ENCODE measurements at places on chromosomes 1 and 21.

GRCh38 chr1:10074852-10075730 lies 42.3 kb downstream of the UBE4B start:
- DNase-seq, result no peak

- DNase-seq, result peak; percentile 69
Observed at GRCh38 chr1:234836045-234836681, 226.2 kb upstream of the IRF2BP2 start.

GRCh38 chr1:62926681-62927252 lies 142.8 kb downstream of the ATG4C start:
- no peak for DNase-seq

DNA sequence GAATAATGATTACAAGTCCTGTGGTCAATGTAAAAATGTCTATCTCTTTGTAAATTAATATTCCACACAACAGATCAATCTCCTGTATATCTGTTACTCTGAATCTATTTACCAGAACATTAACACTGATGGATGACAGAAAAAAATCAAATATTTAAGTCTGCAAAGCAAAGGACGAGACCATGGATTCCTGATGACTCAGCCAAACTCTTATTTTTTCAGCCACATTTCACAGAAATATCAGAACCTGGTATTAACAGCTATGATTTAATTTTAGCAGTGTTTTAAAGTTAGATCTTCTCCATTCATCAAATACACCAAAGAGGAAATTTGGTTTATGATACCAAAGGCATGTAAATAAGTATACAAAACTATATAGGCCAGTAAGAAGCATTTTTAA lies 46.1 kb downstream of the FAF1 start:
- no peak for DNase-seq

DNA sequence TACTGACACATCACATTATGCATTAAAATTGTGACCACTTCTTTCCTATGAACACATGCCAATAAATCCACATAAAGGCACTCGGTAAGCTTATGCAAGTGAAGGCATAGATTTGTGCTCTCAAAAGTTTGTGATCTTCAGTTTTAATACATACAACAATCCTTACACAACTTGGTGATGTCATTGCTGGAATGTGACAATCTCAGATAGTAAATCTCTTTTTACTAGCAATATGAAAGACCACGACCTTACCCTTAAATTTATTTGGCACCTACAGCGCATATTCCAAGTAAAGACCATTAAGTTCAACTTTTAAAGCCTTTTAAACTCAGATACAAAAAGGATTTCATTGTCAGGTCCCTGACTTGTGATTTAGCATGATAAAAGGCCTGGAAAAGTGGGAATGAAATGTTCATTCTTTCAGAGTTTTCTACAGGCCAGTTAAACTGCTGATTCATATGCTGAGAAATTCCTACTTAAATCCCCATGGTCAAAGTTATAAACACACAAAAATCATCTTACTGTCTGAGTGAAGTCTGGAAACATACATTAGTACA lies 157.4 kb downstream of the SIPA1L2 start:
- no peak for DNase-seq

GRCh38 chr1:85461216-85461918 lies 3.6 kb downstream of the DDAH1 start:
- DNase-seq, result no peak

DNA sequence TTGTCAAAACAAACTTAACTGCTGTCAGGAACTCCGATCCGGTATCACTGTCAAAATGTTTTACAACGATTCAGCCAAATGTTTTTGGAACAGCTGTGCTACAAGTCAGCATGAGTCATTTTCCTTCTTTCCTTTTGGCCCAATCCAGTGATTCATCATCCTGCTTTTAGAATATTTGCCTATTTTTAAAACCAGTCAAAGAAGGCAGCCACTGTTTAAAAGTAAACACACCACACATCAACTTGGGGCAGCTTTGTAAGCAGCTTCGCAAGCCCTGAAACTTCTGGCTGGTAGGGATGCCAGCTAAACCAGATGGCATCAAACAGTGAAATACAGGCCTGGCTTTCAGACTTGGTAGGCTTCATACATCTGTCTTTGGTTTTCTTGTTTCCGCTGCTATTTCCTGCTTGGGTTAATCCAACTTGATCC lies 14.9 kb downstream of the MAP3K7CL start:
- peak; percentile 76 for DNase-seq

GRCh38 chr1:117366177-117367045 lies 838 bp upstream of the MAN1A2 start:
- DNase-seq, result peak; percentile 88

- DNase-seq, result peak; percentile 54
Observed at GRCh38 chr1:8875216-8875861, 3.1 kb downstream of the ENO1 start.

DNA sequence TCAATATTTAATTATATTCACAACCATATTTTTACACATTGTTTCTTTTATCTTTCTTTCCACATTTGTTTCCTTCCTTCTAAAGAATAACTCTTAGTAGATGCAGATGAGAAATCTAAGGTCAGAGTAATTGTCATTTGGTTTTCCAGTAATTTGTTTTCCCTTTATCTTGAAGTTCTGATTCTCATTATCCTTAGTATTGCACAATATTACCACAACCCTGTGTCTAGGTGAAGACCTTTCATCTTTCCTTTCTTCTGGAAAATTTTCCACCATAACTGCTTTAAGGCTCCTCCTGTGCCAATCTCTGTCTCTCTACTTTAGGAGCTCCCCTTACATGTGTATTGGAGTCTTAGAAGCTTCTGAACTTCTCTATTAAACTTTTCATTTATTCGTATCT lies 209.0 kb downstream of the DPYD start:
- no peak for DNase-seq

- no peak for DNase-seq
Observed at GRCh38 chr1:219177363-219177762, 3.7 kb downstream of the LYPLAL1 start.

- DNase-seq, result no peak
Observed at GRCh38 chr1:34901919-34902318, 27.5 kb downstream of the DLGAP3 start.

DNA sequence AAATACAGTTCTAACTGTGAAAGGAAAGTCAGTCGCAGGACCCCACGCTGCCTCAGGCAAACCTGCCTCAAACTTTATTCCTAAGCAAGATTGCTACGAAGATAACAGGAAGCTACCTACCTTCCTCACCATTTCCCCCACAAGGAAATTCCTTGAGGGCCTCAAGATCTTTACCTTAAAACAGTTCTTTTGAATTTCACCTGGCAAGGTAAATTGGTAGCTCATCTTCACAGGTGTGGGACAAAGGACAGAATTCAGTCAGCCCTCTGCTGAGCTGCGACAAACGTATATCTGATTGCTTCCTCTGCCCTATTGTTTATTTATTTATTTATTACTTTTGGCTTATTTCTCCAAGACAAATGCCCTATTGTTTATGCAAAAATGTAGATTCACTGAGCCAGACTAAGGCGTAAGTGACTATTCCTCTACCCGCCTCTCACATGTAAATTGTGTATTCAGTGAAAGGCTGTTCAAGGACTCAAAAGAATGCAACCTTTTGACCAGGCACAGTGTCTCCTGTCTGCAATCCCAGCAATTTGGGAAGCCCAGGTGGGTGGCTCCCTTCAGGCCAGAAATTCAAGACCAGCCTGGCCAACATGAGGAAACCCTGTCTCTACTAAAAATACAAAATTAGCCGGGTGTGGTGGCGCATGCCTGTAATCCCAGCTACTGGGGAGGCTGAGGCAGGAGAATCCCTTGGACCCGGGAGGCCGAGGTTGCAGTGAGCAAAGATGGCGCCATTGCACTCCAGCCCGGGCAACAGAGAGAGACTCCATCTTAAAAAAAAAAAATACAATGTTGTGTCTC lies 17.3 kb upstream of the PKNOX1 start:
- DNase-seq, result no peak

DNA sequence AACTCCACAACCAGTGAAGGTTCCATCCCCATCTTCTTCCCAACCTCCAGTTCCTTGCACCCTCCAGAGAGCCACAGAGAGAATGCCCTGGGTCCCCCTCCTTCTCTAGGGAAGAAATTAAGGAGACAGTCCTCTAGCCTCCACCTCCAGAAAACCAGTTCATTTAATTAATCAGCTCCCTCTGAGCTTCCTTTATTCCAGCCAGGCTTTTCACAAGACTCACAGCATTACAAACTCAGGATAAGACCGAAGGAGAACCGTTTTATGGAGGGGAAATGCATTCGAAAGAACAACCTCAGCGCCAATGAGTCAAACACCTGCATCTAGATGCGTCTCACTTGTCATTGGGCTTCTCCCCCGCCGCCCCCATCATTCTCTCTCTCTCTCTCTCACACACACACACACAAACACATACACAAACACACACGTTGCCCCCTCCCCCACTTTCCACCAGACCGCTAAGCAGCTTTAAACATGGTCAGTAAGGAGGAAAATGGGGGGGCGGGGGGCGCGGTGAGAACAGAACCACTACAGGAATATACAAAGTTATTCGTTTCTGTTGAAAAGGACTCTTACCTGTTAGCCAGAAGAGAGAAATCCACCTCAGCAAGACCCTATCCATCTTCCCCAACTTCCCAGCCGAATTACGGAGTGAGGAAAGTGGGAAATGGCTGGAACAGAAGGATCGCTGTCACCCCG lies 544 bp downstream of the ILDR2 start:
- DNase-seq, result peak; percentile 8

- DNase-seq, result no peak
Observed at GRCh38 chr1:39758556-39759435, 12.4 kb downstream of the OXCT2 start.

GRCh38 chr1:75482951-75483350 lies 128.0 kb downstream of the SLC44A5 start:
- no peak for DNase-seq

DNA sequence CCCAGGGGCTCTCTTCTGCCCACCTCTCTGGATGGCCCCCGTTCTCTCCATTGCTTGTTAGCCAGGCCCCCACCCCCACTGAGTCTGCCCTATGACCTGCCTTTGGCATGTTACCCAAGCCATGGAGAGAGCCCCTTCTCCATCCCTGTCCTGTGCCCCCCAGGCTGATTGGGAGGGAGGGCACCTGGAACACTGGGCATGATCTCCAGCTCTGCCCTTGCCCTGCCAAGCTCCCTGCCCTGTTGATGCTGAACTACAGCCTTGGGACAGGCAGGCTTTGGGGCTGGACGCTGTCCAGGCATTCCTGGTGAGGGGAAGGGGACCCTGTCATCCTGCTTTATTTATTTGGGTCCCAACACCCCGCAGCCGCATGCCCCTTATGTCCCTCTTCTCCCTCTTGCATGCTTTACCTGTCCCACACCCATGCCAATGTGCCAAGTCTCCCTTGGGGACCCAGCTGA lies 10.7 kb downstream of the TRIM46 start:
- DNase-seq, result no peak

GRCh38 chr1:113191579-113192076 lies 118.6 kb downstream of the LRIG2 start:
- peak; percentile 43 for DNase-seq

- no peak for DNase-seq
Observed at GRCh38 chr1:50416553-50417453, 6.4 kb downstream of the DMRTA2 start.

DNA sequence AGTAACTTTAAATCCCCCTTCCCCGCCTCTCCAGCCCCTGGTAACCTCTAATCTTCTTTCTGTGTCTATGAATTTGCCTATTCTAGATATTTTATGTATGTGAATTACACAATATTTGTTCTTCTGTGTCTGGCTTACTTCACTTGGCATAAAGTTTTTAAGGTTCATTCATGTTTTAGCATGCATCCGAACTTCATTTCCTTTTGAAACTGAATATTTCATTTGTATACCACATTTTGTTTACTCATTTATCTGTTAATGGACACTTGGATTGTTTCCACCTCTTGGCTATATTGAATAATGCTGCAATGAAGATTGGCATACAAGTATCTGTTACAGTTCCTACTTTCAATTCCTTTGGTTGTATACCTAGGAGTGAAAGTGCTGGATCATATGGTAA lies 205.3 kb downstream of the TM2D1 start:
- DNase-seq, result no peak

- DNase-seq, result no peak
Observed at GRCh38 chr1:177165069-177165439, 542 bp upstream of the ASTN1 start.

DNA sequence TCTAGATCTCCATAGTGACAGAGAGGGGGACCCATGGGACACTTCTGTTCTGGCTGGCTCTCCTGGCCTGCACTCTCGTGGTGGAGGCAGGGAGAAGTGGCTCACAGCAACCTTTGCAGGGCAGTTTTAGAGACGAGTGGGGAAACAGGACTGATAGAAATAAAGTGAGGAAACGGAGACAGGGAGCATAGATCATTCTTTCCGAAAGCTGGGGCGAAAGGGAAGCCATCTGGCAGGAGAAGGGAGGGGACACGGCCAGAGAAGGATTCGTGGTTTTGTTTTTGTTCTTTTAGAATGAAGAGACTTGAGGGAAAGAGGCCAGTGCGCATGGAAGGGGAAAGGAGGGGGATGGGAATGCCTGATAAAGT lies 3.5 kb downstream of the TIE1 start:
- no peak for DNase-seq

DNA sequence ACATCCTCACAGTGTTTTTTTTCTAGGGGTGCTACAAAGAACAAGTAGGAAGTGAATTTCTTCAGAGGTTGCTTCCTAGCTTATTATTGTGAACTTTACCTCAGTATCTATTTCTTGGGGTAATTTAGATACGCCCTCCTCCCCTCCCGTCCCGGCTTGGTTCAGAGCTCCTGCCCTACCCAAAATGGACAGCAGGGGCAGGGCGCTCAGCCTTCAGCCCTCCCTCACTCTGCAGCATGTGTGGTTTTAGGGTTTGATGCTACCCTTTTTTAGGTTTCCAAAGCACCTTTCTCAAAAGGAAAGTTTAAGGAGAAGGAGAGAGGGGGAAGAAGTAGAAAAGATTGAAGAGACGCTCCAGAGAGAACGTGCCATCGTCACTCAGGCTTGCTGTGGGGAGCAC lies 16.9 kb upstream of the POGK start:
- no peak for DNase-seq

Data from suppressor macrophage treated with lipopolysaccharide for 4 hours (primary cell).